ENCODE measurements at places on chromosomes 2 and 18. TPM values are rescaled to one million over a fixed set of nuclear protein-coding genes. Genes with fewer than 3 reads are reported as not detected.
A peak's percentile ranks its signal among the peaks of the same experiment; 100 is the strongest.

GRCh38 chr2:64128943-64129391, 15.3 kb downstream of the PELI1 start:
- DNase-seq, result no peak

FOXD4L1 gene
- total RNA-seq, result not detected

DNA sequence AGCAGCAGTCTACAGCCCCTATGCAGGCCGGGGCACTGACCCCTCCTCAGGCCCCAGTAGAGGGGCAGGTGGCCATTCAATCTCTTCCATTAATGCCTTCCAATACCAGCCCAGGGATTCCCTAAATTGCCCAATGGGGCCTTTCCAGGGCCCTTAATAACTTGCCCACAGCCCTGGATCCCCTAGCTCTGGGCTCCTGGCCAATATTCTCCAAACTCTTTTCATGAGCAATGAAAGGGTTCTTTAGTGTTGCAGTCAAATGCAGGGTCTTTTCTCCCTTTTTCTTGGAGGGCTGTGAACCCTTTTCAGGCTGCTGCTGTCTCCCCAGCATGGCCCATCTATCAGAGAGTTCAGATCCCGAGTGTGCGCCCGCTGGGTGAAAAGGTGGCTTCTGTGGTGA, 41.3 kb upstream of the SLC1A4 start:
- DNase-seq, result no peak

GRCh38 chr2:241126201-241126611, 23.1 kb downstream of the PASK start:
- no peak for DNase-seq

FTCDNL1 gene
- 0.70 TPM for total RNA-seq

DNA sequence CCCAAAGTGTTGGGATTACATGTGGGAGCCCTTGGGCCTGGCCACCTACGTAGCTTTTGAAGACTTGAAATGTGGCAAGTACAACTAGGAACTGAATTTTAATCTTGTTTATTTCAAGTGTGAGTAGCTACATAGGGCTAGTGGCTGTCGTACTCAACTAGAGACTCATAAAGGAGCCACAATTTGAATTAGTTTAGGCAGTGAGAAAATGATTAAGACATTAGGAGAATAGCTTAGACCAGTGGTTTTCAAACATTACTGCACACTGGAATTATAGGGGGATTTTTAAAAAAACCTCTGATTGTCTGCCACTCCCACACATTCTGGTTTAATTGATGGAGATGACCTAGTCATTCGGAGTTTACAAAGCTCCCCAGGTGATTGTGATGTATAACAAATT, 127.1 kb downstream of the FMNL2 start:
- DNase-seq, result no peak

- DNase-seq, result no peak
These were observed 1024.2 kb upstream of the ACVR2A start for GRCh38 chr2:146820672-146821071.

GRCh38 chr2:75596784-75597183, 36.0 kb upstream of the EVA1A start:
- DNase-seq, result no peak

GRCh38 chr2:67526283-67526682, 129.2 kb downstream of the ETAA1 start:
- DNase-seq, result no peak

DNA sequence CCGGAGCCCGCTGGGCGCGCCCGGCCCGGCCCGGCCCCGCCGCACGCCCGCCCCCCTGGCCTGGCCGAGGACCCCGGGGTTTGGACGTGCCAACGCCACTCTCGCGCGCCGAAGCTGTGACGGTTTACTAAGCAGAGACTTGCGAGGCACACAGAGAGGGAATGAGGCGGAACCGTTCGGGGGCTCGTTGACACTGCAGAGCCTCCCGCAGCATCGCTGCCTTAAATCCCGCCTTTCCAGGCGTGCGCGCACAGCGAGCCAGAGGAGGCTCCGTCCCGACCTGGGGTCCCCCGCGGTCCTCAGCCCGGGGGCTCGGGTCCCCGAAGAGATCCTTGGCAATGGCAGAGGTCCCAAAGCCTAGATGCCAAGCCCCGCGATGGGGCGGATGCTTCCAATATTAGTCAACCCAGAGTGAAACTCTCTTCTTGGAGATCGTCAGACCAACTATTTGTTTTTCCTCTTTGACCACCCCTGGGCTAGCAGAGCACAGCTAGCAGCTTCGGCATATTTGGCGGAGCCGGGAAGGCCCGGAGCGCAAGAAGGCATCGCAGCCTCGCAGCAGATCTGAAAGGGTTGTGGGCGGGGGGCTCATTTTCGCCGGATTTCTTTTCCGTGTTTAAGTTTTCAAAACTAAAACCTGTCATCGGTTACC, at the start of gene ZNF385B:
Gene ZNF385B, minus strand, starts transcription at position 197 of the 652 bp plus-strand sequence.
- DNase-seq, result peak; percentile 83

- no peak for DNase-seq
These were observed 1.3 kb upstream of the MYO5B start for GRCh38 chr18:50196261-50196660.

- DNase-seq, result no peak
These were observed 80.5 kb downstream of the VRK2 start for GRCh38 chr2:58127111-58127510.

CD8B2 gene
- not detected for total RNA-seq
